Hematopoietic multipotent progenitor cell treated with erythropoietin and hydrocortisone succinate and interleukin-3 and kit ligand, for 17 days (in vitro differentiated cells): ENCODE measurements at places on chromosomes 12 and 14.

- no peak for DNase-seq
Observed at GRCh38 chr14:54377501-54377900, 19.3 kb upstream of the CDKN3 start.

- DNase-seq: no peak
Observed at GRCh38 chr12:106001105-106001836, 137.5 kb downstream of the NUAK1 start.

DNA sequence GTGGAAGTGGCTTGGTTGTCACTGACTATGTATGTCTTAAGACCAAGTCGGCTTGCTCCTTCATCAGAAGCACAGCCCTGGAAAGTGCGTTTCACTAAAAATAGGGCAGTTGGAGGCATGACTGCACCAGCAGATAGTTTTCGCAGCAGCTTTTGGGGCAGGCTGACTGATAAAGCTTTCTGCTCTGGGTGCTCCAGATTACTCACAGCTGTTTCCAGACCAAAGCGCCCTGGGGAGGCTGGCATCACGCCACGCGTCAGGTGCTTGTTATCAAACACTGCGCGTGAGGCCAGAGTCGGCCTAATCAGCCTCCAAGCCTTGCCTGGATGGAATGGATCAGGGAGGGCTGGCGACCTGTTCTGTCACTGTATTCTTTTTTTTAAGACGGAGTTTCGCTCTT is 13.3 kb upstream of the LRRC10 start:
- DNase-seq: peak; percentile 98

DNA sequence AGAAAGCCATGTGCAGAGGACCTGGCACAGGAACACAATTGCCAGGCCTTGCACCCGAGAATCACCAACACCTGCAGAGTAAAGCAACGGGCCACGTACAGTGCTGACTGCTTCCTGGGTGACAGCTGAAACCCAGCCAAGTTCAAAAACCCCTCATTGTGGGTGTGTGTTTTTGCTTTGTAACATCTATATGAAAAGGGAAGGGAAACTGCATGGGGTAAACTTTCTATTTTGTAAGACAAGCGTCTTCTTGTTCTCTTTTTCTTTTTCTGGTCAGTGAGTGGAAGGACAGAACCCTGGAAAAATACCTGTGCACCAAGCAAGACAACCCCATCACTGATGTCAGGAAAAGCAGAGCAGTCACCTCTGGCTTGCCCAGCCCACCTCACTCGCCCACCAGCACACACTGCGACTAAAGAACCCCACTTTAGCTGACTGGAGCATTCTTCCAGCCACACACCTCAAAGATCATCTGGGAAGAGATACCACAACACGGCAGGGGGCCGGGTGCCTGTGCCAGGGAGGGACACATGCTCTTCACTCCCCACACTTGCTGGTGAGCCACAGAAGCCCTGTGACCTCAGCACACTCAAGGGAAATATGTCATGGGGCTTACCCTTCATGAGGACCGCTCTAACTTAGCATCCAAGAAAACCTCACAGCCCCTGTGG is 172.3 kb downstream of the NDUFA12 start:
- DNase-seq: no peak

- DNase-seq: no peak
Observed at GRCh38 chr14:61420326-61420725, 98.9 kb downstream of the PRKCH start.

- DNase-seq: no peak
Observed at GRCh38 chr12:58487678-58488161, 432.6 kb downstream of the LRIG3 start.

DNA sequence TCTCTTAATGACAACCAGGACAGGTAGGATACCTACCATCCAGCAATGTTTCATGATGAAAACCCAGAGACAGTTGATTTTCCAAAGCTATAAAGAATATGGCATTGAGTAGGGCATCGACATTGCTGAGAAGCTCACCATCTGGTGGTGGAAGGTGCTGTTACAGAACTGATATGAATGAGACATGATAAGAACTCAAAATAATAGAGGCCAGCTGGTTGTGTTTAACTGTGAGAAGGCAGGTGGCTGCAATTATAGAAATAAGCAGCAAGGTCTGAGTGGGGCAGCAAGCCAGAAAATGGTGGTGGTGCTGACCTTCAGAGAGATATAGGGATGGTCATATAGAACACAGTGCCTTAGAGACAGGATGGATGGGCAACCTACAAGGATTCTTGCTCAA is 449.7 kb downstream of the BTG1 start:
- DNase-seq: no peak

- DNase-seq: no peak
Observed at GRCh38 chr12:94263011-94263811, 114.8 kb downstream of the PLXNC1 start.

- DNase-seq: no peak
Observed at GRCh38 chr14:53767566-53767965, 189.1 kb downstream of the BMP4 start.

GRCh38 chr14:61469781-61470180 is 148.4 kb downstream of the PRKCH start:
- no peak for DNase-seq

- no peak for DNase-seq
Observed at GRCh38 chr12:106855221-106855758, 80.8 kb downstream of the RIC8B start.

GRCh38 chr14:22812744-22813143 is 2.5 kb downstream of the SLC7A7 start:
- DNase-seq: no peak

GRCh38 chr12:113424915-113425823 is 3.0 kb downstream of the SDSL start:
- DNase-seq: peak; percentile 74

DNA sequence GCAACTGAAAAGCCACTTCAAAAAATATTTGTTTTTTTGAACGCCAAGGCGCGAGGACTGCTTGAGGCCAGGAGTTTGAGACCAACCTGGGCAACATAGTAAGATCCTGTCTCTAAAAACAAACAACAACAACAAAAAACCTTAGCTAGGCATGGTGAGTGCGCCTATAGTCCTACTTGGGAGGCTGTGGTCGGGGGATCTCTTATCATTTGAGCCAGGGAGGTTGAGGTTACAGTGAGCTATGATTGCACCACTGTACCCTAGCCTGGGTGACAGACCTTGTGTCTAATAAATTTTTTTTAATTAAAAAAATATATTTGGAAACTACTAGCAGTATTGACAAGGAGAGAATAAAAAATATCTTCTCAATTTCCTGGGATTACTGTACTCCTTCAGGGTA is 113.1 kb downstream of the TRAFD1 start:
- no peak for DNase-seq
